CD4-positive, alpha-beta T cell treated with Interleukin-10 for 1 hour (primary cell): ENCODE measurements at places on chromosomes 11 and 22.
A peak's percentile ranks its signal among the peaks of the same experiment; 100 is the strongest.

DNA sequence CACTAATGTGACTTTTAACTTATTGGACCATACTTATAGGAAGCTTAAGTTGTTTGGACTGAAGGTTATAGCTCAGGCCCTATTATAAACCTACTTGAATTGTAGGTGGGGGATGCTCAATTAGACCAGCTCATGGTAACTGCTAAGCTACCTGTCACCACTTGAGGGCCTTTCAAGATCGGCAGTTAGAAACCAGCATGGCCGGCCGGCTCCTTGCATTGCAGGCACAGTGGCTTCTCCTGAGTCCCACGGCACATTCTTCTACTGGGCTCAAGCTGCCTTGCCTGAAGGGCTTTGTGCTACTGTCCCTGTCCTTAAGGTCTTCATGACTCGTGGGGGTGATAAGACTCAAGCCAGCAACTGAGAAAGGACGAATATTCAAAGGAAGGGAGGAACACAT is 70.8 kb downstream of the TBC1D22A start:
- DNase-seq, result no peak

GRCh38 chr11:69656536-69657455 is 15.8 kb downstream of the CCND1 start:
- DNase-seq, result no peak

GRCh38 chr11:103862802-103863174 is 173.7 kb upstream of the DDI1 start:
- no peak for DNase-seq

GRCh38 chr11:92357841-92358240 is 133.2 kb downstream of the FAT3 start:
- no peak for DNase-seq

GRCh38 chr22:17742527-17742902 is 31.8 kb downstream of the BID start:
- DNase-seq, result peak; percentile 72

DNA sequence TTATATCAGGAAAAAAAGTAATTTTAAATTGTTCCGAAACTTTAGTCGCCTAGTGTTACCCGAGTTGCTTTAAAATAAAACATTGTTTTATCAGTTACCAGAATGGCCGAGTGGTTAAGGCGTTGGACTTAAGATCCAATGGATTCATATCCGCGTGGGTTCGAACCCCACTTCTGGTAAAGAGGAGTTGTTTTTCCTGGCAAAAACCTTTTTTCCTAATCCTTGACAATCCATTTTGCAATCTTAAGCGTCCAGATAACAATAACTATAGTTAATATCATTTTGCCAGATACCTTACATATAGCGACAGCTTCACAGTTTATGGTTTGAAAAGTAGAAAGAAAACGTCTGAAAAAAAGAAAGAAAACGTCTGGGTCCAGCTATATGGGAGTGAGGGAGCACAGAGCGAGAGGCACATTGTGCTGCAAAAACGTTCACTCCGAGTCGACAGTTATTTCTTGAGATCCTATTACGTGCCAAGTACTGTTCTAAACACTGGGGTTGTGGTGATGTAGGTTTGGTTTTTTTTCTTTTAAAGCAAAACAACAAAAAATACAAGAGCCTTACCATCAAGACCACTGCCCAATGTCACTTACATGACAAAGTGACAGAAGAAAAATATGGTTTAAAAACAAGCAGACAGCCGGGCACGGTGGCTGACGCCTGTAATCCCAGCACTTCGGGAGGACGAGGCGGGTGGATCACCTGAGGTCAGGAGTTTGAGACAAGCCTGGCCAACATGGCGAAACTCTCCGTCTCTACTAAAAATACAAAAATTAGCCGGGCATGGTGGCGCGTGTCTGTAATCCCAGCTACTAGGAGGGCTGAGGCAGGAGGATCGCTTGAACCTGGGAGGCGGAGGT is 40.6 kb downstream of the OR4D9 start:
- DNase-seq, result peak; percentile 30

- no peak for DNase-seq
Measured at GRCh38 chr22:26798462-26799065, 141.2 kb downstream of the MIAT start.

DNA sequence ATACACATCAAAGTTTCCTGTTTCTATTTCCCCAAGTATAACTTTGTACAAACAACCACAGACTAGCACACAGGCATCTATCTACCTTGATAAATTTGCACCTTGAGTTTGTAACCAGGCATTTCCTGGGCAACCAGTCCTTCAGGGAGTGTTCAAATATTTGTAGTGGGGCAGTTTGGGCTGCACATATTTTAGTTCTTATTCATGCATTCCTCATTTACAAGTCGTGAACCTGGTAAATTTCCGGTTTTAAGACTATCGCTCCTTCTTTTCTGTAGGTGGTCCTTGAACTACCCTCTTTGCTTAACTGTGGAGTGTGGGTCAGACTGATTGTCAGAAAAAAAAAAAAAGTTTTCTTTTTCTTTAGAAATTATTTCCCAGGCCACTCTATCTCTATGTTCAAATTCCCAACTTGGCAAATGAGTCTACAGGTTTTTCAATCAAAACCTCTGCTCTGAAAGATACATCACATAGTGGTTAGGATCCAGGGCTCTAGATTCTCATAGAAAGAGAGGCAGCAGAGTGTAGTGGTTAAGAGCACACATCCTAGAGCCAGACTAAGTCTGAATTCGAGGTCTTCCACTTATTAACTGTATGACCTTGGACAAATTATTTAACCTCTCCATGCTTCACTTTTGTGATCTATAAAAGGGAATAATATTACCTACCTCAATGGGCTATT is 201.5 kb downstream of the SOX6 start:
- no peak for DNase-seq

GRCh38 chr22:19325296-19325948 is 33.9 kb upstream of the CLTCL1 start:
- no peak for DNase-seq

- DNase-seq, result no peak
Measured at GRCh38 chr11:5257296-5257695, 2.7 kb upstream of the HBG2 start.

- DNase-seq, result no peak
Measured at GRCh38 chr11:92137747-92138146, 86.9 kb upstream of the FAT3 start.

- no peak for DNase-seq
Measured at GRCh38 chr11:112477581-112478317, 217.1 kb upstream of the PLET1 start.

DNA sequence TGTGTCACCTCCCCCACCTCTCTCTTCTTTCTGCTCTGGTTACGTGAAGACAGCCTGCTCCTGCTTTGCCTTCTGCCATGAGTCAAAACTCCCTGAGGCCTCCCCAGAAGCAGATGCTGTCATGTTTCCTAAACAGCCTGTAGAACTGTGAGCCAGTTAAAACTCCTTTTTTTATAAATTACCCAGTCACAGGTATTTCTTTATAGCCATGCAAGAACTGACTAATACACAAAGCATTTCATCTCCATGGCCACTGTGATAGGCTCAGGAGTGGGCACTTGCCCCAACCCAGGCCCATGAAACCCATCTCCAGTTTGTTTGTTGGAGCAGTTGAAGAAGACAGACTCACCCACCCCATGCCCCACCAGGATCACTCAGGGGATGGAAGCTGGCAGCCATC is 253.3 kb upstream of the ISX start:
- no peak for DNase-seq

DNA sequence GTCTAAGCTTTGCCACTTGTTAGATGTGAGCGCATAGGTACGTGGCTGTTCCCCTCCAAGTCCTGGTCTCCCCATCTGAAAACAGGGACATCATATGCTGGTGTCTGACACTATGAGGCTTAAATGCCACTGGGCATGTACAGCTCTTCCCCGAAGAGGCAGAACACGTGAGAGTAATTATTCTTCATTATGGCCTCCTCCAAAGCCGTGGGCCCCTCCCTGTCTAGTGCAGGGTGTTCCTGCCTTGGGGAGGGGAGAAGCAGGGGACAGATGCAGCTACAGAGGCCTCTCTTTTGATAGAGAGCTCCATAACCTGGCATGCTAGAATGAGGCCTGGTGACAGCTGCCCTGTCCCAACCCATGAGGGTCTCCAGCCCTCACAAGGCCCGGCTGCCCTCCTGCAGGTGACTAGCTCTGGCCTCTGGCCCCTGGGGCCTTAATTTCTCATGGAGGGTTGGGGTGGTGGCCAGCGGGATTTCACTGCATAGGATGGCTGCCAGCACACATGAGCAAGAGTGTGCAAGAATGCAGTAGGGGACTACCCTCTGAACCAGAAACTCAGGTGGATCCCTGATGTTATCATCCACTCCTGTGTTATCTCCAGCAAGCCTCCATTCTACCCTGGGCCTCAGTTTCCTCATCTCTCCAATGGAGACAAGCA is 334.6 kb downstream of the MN1 start:
- no peak for DNase-seq

- no peak for DNase-seq
Measured at GRCh38 chr11:33438301-33438700, 181.1 kb downstream of the HIPK3 start.

DNA sequence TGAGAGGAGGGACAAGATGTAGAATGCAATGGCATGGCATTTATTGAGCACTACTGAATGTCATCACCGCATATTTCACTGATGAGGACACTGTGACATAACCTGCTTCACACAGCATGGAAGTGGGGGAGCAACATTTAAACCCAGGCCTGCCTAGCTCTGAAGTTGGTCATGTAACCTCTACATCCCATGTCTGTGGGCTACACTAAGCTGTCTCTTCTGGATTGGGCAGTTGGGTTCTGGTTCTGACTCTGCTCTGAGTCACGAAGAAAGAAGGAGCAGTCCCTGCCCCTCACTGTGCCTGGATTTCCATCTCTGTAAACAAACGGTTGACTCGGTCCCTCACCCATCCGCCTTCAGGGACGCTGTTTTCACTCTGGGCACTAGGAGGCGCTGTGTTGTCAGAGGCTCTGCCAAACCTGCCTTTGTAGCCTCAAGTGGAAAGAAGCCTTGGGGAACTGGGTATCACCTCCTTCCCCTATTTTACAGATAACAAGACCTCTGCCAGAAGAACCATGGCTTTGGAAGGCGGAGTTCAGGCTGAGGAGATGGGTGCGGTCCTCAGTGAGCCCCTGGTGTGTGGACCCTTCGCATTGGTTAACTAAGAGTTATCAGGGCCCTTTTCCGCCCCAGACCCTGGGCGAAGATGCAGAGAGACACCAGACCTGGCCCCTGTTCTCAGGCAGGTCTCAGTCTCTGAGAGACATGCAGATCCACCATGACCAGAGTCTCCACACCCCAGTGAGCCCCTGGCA is 12.7 kb upstream of the ARHGEF17 start:
- DNase-seq, result peak; percentile 74

DNA sequence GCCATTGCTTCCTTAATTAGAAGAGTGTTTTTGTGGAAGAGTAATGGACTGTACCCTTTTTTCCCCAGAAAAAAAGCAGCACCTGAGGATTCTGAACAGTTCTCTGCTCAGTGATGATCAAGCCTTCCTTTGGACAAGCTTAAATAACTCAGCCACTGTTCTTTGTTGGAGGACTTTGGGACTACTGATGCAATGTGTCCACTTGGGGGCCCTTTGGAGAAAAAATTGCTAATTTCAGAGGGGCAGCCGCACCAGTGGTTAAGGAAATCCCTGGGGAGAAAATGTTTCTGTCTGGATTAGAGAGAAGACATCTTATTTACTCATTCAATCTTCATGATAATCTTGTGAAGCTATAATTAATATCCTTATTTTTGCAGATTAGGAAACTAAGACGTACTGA is 5.3 kb upstream of the KMT2A start:
- no peak for DNase-seq

DNA sequence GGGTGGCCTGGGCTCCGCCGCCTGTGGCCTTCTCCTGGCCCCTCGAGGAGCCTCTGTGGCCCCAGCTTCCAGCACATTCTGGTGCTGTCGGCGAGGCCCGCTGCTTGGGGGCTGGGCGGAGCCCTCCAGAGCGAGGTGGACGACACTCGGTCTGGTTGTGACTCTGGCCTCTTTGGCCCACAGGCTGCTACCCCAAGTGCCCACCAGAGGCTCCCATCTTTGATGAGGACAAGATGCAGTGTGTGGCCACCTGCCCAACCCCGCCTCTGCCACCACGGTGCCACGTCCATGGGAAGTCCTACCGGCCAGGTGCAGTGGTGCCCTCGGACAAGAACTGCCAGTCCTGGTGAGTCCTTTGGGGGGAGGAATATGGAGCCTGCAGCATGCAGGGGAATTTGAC is 22.4 kb downstream of the MUC5AC start:
- no peak for DNase-seq

DNA sequence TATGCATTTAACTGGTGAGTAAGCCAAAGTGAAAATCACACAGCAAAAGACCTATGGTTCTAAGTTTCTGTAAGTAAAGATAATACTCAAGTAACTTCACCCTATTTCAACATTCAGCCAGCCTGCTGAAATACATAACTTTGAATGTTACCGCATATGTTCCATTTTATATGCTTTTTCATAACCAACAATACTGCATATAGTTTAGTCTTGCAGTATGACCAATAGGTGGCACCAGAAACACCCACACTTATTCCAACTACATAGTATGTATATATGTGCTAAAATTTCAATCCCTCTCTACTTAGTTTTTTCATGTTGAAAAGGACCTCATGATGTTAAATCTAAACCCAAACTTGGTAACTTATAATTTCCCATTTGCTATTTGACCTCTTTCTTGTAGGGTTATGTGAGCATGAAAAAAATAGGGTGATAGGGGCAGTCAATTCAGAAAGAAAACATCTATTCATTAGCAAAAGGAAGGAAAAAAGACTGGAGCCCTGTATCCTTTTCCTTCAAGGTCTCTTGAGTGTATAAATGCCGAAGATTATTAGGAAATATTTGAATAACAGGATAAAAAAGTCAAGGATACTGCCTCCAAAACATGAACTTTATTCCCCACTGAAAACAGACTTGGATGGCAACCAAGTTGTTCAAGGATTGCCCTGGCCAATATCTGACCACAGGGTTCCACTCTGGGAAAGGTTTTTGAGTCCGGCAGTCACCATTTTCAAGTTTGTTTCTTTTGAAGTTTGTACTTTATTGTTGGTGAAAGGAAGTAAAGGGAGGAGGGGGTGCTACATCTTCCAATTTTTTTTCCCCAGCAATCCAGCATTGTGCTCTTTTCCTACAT is 23.8 kb upstream of the FZD4 start:
- peak; percentile 38 for DNase-seq

DNA sequence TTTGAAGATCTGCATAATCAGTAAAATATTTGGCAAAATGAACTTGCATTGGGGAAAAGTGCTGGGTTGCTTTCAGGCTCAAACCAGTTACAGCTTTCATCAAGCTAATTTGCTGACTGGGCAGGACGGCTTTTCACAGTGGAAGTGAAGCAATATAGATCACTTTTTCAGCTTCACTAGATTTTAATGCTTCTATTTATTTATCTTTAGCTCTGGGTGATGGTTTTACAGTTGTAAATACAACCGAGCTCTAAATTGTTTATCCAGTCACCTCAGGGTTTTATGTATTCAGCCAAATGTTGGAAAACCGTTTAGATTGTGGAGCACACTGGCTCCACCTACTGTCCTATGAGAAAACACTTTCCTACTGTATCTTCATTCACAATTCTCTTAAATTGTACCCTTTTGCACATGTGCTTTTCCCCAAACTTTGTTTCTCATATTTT is 58.2 kb downstream of the ACER3 start:
- DNase-seq, result peak; percentile 29
